Stimulated activated CD8-positive, alpha-beta memory T cell treated with anti-CD3 and anti-CD28 coated beads, Interleukin-2, amount 100 ng/mL, for 48 hours (primary cell): ENCODE measurements at places on chromosomes 11 and 22.
A peak's percentile ranks its signal among the peaks of the same experiment; 100 is the strongest.

DNA sequence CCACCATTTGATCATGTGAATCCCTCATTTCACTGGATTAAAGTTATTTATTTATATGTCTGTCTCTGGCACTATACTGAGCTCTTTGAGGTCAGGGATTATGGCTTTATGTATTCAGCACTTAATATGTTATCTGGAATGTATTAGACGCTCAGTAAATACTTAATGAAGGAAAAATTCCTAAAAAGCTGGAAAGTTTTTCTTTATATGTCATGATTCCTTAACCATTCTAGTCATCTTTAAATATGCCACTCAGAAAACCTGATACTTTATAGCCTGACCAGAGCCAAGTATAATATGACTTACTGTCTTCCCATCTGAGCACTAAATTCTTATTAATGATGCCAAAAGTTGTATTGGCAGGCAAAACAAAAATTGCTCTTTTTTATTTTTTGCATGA lies 27.1 kb downstream of the RNF169 start:
- DNase-seq, result no peak

GRCh38 chr22:41544671-41545476 lies 604 bp upstream of the POLR3H start:
- DNase-seq, result no peak

DNA sequence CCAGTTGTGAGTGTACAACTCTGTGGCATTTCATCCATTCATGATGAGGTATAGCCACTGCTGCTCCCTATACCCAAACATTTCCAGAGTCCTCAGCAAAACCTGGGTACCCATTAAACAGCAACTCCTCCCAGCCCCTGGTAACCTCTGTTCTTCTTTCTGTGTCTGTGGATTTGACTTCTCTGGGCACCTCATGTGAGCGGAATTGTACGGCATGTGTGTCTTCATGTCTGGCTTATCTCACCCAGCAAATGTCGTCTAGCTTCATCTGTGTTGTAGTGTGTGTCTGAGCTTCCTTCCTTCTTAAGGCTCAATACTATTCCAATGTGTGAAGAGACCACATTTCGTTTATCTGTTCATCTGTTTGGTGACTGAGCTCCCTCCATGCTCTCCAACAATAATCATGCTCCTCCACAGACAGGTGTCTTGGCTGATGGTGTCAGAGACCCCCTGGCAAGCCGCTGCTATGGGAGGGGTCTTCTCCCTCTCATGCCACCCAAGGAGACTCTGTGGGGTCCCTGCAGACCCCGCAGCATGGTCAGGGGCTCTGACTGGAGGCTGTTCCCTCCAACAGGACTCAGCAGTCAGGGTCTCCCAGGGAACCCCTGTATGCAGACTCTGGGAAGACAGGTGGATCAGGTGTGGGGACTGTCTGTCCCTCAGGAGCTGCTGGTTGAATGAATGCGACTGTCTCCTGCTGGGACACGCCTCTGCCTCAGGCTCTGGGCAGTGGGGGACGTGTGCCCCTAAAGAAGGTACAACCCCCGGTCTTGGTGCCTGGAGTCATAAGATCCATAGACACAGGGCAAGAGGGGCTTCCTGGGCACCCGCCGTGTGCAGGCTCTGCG lies 52.7 kb downstream of the SMIM38 start:
- no peak for DNase-seq

DNA sequence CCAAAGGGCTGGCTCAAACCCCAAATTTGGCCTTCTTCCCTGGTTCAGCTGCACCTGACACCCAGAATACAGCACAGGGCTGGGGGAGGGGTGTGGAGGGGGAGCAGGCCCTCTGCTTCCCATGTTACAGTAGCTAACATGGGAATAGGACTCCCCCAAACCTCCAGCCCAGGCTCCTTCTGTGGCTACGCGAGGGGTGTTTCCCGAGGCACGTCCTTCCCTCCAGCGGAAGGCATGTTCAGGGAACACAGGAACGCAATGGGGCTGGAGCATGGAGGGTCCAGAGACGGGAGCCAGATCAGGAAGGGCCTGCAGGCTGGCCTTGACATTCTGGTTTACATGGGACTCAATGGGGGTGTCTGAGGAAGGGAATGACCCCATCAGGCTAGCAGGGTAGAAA lies 11.8 kb upstream of the IGLL1 start:
- no peak for DNase-seq

- no peak for DNase-seq
Measured at GRCh38 chr11:996681-997080, 39.8 kb downstream of the MUC6 start.

GRCh38 chr11:119859684-119860083 lies 130.7 kb upstream of the NECTIN1 start:
- DNase-seq, result no peak

GRCh38 chr11:60764879-60765278 lies 8.2 kb downstream of the MS4A15 start:
- no peak for DNase-seq

DNA sequence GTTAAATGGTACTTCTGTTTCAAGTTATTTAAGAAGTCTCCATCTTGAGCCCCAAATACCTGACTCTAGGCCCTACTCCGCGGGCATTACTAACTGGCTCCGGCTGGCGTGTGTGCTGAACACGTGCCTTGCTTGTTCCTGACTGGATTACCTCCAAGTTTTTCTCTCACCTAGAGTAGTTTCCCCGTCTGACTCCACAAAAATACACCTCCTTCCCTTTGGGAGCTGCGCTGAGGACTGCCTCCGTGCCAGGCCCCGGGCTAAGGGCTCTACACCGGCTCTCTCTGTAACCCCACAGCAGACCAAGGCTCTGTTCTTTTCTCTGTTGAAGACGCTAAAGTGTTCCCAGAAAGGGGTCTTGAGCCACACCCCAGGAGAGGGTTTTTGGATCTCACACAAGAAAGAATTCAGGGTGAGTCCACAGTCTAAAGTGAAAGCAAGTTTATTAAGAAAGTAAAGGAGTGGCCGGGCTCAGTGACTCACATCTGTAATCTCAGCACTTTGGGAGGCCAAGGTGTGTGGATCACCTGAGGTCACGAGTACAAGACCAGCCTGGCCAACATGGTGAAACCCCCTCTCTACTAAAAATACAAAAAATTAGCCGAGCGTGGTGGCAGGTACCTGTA lies 61.8 kb downstream of the ANO1 start:
- no peak for DNase-seq

DNA sequence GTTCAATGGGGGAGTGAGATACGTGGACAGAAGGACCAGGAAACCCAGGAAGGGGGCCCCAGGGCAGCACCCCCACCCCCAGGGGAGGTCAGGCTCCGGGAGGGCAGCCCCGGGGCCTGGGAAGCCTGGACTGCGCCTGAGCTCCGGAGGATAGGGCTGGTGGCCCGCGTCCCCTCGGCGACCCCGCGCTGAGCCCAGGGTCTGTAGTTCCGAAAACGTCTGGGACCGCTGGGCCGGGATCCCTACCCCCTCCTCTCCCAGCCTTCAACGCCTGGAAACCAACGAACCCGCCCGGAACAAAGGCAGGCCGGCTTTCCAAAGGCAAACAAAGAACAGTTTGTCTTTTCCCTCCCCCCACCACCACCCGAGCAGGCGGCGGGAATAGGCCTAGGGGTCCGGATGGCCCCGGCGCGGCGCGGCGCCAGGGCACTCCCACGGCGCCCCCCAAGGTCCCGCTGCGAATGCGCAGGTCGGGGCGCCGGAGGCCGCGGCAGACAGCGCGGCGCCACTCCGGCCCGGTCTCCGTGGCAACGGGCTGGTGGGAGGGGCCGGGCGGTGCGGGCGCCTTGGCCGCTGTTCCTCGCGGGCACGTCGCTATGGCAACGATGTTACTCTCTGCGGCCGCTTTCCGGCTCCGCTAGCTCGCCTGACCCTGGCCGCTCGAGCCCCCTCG lies 58.5 kb downstream of the IGLL1 start:
- peak; percentile 78 for DNase-seq

- no peak for DNase-seq
Measured at GRCh38 chr22:32555581-32555980, 81.0 kb downstream of the FBXO7 start.

DNA sequence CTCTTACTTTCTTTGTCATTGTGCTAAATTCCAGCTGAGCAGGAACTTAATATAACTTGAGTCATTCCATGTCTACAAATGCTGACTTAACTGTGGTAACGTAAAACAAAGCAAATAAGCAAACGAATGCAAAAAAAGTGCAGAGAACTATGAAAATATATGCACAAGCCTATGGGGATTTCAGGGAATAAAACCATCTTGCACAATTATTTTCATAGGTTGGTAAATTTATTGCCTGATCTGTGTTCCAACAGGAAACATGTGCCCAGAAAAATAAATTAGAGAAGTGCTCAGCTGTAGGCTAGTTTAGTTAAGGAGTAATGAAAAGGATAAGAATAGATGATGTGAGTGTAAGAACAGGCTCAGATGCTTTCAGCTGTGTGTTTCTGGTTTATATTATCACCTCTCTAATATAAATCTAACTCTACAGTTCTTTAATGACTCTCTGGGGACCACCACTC lies 1169.3 kb downstream of the LRRC4C start:
- no peak for DNase-seq

DNA sequence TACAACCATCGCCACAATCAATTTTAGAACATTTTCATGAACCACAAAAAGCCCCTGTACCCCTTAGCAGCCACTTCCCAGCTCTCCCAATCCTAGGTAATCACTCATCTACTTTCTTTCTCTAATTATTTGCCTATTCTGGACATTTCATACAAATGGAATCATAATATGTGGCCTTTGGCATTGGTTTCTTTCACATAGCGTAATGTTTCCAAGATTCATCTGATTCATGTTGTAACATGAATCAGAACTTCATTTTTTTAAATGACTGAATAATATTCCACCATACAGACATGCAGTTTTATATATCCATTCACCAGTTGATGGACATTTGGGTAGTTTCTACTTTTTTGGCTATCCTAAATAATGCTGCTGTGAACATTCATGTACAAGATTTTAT lies 56.2 kb upstream of the RCN1 start:
- no peak for DNase-seq

DNA sequence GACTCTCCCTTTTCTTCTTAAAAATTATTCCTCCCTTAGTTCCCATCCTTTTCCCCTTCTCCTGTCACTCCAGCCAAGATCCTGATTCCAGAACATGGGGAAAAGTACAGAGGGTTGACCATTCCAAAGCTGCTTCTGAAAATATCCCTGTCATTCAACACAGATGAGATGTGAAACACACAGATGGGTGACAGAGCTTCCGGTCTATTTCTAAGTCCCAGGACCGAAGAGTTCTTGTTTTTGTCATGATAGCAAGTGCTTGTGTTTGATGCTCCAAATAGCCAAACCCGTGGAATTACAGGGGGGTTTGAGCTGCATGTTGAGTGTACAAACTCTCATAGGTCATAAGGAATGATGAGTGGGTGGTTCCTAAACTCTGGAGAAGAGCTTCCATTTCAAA lies 57.9 kb downstream of the PARVA start:
- no peak for DNase-seq

DNA sequence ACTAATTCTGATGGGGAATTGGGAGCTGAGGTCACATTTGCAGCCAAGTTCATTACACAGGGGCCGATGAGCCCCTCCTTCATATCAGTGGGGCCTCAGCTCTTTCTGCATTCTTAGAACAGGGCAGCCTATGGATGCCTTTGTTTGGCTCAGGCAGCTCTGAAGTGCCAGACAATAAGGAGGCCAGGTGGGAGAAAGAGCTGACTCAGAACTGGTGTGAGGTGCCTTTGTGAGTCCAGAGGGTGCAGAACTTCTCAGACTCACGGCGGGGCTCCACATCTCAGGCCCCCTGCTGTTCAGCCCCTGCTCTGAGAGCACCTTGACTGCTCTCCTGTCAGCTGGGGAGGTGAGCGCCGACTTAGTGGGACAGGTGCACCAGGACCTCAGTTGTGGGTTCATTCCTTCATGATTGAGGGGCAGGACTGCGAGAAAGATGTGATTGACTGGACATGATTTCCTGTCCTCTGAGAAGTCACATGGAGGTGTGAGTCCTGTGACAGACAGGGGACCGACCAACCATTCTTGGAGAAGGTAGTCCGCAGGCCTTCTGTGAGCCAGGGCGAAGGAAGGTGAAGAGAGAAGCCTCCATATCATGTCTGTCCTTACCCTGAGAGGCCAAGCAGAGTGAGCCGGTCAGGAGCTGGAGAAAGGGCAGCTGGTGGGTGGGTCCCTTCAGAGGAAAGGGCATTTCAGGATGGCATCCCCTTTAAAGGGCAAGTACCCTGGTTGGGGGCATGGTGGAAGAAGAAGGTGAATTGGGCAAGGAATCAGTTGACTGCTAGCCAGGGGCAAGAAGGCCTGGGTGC lies 245.0 kb upstream of the TBCEL start:
- DNase-seq, result no peak

DNA sequence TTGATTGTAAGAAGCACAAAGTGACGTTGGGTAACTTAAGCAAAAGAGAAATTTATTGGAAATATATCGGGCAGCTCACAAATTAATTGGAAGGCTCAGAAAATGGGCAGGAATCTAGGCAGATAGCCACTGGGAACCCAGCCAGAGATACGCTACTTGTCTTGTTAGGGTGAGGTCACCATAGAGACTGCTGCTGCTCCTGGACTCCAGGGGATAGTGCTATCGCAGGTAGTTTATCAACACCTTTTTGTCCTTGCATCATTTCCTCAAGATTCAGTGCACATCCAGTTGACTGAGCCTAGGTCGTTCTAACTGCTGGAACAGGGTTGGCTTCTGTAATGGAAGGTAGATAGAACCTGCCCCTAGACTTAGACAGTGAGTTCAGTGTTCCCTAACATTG lies 19.6 kb downstream of the AMOTL1 start:
- DNase-seq, result no peak

- DNase-seq, result peak; percentile 53
Measured at GRCh38 chr22:37021710-37022482, 2.4 kb downstream of the MPST start.

GRCh38 chr11:106679581-106679980 lies 338.7 kb downstream of the GUCY1A2 start:
- no peak for DNase-seq

- DNase-seq, result no peak
Measured at GRCh38 chr11:70476669-70477068, 78.3 kb downstream of the CTTN start.

- peak; percentile 74 for DNase-seq
Measured at GRCh38 chr11:73295241-73295995, 12.7 kb upstream of the ARHGEF17 start.

DNA sequence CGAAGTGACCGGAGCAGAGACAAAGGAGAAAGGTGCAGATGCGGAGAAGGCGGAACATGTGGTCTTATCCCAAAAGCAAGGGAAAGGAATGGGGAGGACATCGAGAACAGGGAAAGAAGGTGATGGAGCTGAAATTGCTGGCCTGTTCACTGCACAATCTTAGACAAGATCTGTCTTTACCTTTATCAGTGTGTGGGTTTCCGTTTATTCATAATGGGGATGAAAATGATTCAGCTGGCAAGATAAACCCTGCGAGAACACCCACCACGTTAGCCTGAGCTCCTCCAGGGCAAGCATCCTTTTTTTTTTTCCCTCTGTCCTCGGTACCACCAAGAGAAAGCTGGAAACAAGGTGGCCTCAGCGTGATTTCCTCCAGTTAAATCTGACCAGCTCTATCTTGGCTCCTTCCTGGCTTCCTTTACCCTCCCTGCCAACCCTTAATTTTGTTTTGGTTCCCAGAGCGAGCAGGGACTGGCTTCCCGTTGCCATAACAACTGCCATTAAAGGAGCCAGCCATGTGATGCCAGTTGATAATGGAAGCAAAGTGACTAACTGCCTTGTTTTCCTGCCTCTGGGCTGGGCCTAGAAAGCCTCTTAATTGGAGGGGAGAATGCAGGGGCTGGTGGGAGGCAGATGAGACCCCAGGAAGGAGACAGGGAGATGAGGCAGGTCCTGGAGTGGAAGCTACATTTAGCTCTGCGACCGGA lies 4.2 kb downstream of the SGSM1 start:
- DNase-seq, result no peak
